ENCODE measurements at places on chromosomes 12 and 14.

DNA sequence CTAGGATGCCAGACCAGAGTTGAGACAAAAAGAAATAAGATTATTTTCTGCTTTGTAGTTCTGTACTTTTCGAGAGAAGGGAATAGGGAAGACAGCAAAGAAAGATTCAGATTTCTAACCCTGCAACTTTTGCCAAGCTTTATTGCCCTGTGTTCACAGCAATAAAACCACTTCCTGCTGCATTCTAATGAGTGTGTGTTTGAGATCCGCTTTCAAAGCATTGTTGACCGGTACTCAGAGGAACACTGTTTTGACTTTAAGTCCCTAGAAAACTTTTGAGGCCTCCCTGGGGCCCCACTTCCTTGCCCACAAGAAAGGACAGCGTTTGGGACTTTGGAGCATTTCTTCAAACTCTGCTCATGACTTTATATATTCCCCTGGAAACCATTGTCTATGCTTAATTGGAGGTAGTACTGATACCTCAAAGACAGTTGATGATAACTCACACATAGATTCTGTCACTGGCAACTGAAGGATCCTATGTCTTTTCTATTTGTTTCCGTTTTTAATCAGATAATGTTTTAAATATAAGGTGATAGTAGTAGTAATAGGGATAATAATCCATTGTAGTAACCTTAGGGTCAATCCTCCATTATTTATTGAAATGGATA is 1.3 kb downstream of the RNASE6 start:
- DNase-seq, result peak; percentile 5

GRCh38 chr14:99189201-99189801 is 82.7 kb downstream of the BCL11B start:
- DNase-seq, result peak; percentile 55

DNA sequence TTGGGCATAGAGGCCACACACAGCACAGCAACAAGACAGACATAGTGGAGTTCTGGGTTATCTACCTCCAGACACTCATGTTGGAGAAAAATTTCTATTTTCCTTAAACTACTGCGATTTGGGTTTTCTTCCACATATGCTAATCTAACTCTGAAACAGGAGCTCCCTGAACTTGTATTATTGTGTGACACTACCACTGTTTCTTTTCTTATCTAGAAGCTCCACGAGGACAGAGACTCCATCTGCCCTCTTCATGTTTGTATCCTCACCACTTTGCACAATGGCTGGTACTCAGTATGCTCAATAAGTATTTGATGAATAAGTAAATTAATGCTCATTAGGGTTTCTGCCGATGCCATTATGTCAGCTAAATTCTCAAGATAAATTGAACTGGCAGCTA is 218.6 kb downstream of the PAX9 start:
- no peak for DNase-seq

DNA sequence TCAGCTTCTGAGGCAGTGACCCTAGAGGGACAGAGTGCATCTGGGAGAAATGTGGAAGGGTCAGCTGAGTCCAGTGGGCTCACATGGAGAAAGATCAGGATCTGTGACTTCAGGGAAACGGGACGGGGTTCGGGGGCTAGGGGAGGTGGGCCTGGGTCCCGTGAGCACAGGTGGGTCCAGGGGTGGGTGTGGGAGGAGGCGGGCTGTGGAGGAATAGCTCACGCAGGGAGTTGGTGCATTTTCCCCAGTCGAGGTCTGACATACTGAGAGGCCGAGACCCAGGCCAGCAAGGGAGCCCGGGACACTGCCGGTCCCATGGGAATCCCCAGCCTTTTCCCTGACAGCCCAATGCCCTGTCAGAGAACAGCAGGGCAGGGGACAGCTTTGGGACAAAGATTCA is 93.1 kb downstream of the TNFAIP2 start:
- DNase-seq, result no peak

- no peak for DNase-seq
Measured at GRCh38 chr14:59868021-59868420, 2.6 kb downstream of the RTN1 start.

Data from activated effector memory CD4-positive, alpha-beta T cell treated with Interleukin-2 at 50 U/mL for 16 hours (primary cell).